ENCODE measurements at places on chromosomes 7 and 10. TPM values are rescaled to one million over a fixed set of nuclear protein-coding genes. Genes with fewer than 3 reads are reported as not detected.

- peak; percentile 99 for DNase-seq
Measured at GRCh38 chr7:158829342-158830210, at the start of gene ESYT2. ESYT2 (minus strand) TSS chr7:158829509; CDS start chr7:158829418, 91 bp downstream.

DNA sequence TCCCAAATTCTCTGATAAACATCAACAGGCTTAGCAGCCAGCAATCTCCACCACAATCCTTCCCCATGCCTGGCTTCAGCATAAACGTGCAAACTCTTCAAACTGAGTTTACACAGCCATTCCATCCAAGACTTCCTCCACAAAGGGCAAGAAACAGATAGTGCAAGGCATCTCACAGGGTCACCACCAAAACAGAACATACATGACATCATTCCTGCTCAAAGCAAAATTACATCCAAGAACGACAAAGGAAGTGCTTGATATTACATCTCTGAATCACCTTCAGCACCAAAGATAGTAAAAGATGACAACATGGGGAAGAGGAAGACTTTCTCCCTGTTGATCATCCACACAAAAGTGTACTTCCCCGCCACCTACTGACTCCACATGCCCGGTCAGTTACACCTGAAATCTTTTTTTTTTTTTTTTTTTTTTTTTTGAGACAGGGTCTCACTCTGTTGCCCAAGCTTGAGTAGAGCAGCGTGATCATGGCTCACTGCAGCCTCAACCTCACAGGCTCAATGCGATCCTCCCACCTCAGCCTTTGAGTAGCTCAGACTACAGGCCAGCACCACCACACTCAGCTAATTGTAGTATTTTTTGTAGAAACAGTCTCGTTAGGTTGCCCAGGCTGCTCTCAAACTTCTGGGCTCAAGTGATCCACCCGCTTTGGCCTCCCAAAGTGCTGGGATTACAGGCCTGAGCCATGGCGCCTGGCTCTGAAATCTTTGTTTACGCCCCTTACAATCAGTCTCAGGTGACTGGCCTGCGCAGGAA lies 127.5 kb downstream of the PARD3 start:
- DNase-seq = no peak

DNA sequence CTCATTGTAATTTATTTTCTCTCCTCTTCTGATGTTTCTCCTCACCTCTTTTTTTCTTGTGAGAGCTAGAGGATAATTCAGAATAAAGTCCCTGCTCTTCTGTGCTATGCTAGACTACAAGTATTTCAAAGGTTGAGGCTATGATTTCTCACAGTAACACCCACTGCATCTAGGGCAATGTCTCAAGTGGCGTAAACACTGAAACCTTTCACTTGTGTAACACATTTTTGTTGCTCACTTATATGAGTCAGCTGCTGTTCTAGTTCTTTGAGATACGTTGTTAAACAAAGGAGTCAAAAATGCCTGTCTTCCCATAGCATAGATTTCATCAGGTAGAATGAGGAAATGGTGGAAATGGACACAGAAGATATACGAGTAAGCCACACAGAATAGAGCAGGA lies 305.1 kb upstream of the PITRM1 start:
- no peak for DNase-seq

DNA sequence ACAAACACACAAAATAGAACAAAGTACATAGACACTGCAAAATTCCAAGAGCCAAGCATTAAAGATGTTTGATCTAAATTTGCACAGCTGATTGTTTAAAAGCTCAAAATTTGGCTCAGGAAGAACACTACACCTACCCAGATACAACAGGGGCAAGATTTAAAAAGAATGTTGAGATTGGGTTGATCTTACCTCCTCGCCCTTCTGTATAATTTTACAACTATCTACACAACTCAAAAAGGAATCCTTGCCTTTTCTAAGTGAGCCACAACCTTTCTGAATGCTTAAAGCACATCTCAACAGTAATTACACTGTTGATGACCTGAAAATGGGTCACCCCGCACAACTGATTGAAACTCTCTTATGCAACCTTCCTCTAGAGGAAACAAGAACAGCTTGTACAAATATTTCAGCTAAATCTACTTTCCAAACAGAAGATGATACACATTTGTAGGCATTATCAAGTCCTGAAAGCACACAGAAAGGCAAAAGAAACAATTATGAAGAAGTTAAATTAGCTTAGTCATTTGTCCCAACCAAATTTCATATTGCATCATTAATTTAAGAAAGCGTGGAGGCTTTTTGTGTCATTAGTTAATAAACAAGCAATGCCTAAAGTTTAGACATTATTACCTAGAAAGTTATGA lies 75.5 kb downstream of the UBE2H start:
- DNase-seq = no peak

DNA sequence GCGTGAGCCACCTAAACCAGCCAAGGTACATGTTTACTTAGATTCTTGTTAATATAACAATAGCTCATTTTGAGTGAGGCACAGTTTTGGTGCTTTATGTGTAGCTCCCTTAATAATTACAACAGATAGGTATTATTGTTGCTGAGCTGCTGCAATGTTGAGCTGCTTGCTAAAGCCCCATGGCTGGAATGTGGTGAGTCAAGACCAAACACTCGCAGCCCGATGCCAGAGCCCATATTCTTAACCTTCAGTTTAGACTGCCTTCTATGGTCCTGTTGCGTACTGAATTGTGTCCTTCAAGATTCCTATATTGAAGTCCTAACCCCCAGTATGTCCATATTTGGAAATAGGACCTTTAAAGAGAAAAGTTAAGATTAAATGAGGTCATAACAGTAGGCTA lies 407.1 kb downstream of the NEBL start:
- no peak for DNase-seq

DNA sequence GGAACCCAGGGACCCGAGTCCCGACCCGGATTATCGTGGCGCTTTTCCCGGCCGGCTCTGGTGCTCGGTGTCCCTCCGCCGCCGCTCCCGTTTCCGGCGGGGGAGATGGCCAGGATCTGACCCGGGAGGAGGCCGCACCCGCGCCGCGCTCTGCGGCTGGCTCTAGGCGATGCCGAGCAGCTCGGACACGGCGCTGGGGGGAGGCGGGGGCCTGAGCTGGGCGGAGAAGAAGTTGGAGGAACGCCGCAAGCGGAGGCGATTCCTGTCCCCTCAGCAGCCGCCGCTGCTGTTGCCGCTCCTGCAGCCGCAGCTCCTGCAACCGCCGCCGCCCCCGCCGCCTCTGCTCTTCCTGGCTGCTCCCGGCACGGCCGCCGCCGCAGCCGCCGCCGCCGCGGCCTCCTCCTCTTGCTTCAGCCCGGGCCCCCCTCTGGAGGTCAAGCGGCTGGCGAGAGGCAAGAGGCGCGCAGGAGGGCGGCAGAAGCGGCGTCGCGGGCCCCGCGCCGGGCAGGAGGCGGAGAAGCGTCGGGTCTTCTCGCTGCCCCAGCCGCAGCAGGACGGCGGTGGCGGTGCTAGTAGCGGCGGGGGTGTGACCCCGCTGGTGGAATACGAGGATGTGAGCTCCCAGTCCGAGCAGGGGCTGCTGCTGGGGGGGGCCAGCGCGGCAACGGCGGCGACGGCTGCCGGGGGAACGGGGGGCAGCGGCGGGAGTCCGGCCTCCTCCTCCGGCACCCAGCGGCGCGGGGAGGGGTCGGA lies 593 bp downstream of the CDK13 start:
- DNase-seq = peak; percentile 42

DNA sequence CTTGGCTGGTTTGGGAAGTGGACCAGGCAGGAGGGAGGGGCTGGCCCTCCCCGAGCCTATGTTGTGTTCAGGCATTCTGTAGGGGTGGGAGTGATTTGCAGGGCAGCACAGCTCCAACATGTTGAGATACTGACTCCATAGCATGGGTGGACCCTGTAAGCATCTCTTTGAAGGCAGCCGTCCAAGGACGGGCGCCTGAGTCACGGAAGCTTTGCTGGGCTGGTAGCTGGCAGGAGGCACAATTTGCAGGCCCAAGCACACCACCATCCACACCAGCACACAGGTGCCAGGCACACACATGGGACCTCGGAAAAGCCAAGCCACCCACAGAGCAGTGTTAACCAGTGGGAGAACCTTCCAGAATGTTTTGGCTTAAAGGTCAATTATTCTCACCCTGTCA lies 505.1 kb upstream of the FOXK1 start:
- no peak for DNase-seq

DNA sequence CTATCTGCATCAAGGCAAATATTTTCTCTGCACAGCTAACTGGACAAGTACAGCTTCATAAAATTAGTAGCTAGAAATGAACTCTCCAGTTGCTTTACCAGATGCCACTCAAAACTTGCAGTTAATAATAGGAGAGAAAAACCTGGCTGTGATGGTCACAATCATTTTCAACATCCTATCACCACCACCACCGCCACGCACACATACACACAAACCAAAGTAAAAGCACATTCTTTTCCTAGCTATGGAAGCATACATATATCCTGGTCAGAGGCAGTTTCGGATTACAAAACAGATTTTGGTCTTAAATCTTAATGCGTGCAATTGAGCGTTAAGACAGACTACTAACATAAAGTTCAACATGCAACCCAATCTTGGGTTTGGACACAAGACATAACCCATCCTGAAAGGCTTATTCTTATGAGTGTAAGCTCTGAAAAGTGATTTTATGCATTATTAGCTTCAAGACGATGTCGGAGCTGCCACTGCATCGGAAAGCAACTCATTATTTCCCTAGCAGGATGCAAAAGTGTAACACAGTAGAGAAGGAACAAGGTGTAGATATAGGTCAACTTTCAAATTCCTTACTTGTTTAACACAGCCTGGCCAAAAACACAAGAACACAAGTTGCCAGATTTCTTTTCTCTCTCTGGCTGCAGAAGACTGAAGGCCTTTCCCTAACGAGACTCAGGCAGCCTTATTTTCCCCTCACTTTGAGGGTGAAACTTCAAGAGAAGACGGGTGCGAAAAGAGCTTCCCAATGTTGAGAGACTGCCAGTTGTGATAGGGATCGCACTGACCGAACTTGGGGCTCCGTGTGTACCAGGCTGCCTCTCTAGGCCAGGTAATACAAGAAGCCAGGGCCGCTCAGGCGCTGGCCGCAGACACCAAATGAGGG lies 1.2 kb downstream of the CACUL1 start:
- DNase-seq = no peak

- no peak for DNase-seq
Measured at GRCh38 chr7:44883961-44884620, 1.2 kb downstream of the PURB start.

- no peak for DNase-seq
Measured at GRCh38 chr7:5419539-5420066, 4.0 kb downstream of the TNRC18 start.

DNA sequence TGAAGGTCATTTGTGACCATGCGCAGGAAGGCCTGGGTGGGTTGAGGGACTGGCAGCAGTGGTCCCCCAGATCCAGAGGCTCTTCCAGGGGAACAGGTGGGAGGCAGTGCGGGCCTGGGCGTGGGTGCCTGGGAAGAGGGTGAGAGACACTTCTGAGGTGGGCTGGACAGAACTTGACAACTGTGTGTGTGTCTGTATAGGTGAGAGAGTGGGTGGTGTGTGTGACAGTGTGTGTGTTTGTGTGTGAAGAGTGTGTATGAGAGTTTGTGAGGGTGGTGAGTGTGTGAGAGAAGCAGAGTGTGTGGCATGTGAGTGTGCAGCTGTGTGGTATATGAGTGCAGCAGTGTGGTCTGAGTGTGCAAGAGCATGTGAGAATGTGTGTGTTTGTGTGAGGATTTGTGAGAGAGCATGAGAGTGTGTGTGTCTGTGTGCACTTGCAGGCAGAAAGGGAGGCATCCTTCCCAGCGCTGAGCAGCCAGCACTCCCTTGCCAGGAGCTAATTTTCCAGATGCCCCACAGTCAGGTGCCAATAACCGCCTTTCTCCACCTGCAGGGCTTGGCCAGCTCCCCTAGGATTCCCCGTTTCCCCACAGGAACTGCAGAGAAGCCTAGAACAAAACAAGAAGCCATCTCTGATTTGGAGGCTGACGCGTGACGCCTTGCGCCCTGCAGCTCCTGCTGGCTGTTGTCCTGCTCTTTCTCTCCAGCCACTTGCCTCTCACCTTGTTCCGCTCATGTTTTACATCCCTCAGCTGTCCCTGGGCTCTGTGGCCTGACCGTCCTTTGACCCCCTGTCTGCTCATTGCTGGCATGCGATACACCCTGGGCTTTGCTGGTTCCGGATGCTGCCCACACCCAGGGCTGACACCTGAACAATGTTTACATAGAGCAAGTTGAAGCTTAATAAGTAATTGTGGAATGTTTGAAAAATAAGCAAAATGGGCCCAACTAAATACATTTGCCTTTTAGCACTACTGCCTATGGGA lies 88.0 kb downstream of the TMEM178B start:
- DNase-seq = no peak

- no peak for DNase-seq
Measured at GRCh38 chr10:7902413-7902812, 84.1 kb downstream of the TAF3 start.

DNA sequence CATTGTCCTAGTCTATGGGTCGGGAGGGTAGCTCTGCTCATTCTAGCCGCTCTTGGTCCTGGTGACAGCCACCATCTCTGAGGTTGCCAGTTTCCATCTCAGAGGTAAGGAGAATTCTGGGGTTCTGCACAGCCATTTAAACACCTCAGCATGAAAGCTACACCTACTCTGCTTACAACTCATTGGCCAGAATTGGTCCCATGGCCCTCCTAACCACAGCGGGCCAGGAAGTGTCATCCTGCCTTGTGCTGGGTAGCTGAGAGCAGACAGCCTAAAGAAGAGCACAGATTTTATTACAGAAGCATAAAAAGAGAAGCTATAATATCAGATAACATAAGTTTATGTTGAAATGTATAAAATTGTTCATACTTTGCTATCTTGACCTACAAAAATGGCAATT lies 152.7 kb downstream of the HECW1 start:
- no peak for DNase-seq

GRCh38 chr10:119330342-119330741 lies 123.0 kb downstream of the GRK5 start:
- DNase-seq = no peak

- no peak for DNase-seq
Measured at GRCh38 chr7:55558962-55559920, 13.1 kb downstream of the VOPP1 start.

The FAM25G gene
- not detected for total RNA-seq

The TMEM139 gene
- total RNA-seq = 0.73 TPM

The LMBR1 gene
- 53.5 TPM for total RNA-seq

The ARHGAP22 gene
- 0.66 TPM for total RNA-seq

All from activated T-helper 1 cell treated with anti-CD3 and anti-CD28 coated beads, Interleukin-12 subunit alpha, Interleukin-12 subunit beta, Interleukin-2, Interleukin-4 antibody, amounts not matched to agents 30 ng/mL and 10 ng/mL and 1 ng/mL, durations not matched to agents 14 hours and 24 hours and 36 hours (primary cell).